ENCODE measurements at places on chromosomes 3 and 15.

- DNase-seq = no peak
Measured at GRCh38 chr15:56678571-56678970, 54.7 kb downstream of the ZNF280D start.

GRCh38 chr3:35528728-35529127, 110.6 kb upstream of the ARPP21 start:
- no peak for DNase-seq

DNA sequence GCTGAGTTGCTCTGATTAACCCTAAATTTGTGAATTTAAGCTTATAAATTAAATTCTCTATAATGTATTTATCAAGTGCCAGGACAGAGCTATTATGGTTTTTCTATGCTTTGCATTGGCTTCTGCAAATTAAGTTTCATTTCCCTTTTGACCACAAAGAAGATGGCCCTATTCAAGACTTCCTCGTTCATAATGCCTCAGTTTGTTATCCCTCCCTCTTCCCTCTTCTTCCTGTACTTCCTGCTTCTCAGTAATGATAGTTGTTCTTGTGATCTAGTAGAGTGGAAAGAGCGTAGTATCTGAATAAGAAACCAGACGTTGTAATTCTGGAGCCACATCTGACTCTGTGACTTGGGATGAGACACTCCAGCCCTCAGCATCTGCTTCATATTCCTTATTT, 118.7 kb downstream of the CACNA1D start:
- peak; percentile 26 for DNase-seq

- no peak for DNase-seq
Measured at GRCh38 chr15:69059557-69059943, 45.1 kb downstream of the NOX5 start.

DNA sequence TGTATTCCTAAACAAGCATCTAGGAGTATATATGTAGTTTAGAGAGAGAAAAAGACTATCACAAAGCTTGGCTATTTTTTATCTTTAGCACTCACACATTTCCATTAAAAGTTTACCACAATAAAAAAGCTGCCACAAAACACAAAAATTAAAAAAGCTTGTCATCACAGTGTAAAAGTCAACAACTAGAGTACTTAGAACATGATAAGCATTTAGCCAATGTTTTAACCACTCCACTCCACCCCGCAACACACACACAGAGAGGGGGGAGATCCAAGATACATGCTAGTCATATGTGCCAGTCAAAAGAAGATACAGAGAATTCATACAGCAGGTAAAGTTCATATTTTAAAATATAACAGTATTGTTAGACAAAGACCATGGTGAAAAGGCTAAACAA, 79.7 kb downstream of the STAG1 start:
- DNase-seq = no peak

DNA sequence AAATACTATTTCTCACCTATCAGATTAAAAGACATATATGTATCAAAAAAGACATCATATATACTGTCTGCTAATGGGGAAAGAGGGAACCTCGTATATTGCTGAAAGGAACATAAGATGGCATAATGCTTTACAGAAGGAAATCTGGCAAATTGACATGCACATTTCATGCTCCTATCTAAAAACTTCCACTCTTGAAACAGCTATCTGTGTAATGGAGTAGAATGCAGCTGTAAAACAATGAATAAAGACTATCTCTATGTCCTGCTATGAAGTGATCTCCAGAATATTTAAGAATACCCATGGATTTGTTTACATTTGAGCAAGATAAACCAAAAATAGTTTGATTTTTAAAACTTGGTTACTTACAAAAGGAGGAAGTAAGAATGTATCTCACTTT, 107.4 kb downstream of the TBL1XR1 start:
- no peak for DNase-seq

DNA sequence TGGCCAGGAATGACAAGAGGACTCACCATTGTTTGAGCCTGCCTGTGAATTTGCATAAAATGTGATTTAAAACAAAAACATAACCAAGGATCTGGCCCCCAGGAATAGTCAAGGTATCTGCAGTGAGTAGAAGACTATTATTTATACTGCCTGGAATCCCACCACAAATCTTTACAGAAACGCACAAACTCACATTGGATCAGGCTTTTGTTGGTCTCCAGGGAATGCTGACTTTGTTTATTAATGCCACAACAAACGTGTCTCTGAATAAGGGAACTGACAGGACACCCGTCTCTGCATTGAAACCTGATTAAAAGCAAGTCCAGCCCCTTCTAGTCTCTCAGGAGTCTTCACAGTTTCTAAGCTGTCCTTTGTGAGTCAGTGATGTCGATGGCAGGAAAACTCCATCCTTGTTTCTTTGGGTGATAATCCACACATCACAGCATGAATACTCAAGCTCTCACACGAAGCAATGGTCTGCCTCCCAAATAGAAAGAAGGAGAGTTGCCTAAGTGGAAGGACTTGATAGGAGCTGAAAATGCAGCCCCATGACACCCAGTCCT, 37.7 kb downstream of the CLDN18 start:
- no peak for DNase-seq

GRCh38 chr3:67614195-67614594, 40.2 kb downstream of the SUCLG2 start:
- DNase-seq = no peak

DNA sequence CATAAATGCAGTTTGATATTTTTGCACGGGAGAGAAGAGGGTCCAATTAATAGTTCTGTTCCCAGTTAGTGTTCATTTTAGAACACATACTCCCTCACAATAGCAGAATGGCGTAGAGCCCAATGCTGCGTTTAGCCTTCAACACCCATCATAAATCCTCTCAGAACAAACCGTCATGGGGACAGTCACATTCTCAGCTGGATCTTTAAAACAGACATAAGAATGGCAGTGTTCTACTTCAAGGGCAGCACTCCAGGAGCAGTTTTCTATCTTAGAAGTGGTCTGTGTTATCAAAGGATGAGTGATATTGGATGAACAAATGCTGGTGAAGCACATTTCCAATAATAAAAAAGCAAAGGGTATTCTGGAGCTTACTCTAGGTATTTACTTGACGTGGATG, 230.5 kb downstream of the PDZRN3 start:
- no peak for DNase-seq
